ENCODE measurements at places on chromosomes 13 and 19. TPM values are rescaled to one million over a fixed set of nuclear protein-coding genes. Genes with fewer than 3 reads are reported as not detected.
A peak's percentile ranks its signal among the peaks of the same experiment; 100 is the strongest.

The MAP1S gene
- 30.6 TPM for total RNA-seq

DNA sequence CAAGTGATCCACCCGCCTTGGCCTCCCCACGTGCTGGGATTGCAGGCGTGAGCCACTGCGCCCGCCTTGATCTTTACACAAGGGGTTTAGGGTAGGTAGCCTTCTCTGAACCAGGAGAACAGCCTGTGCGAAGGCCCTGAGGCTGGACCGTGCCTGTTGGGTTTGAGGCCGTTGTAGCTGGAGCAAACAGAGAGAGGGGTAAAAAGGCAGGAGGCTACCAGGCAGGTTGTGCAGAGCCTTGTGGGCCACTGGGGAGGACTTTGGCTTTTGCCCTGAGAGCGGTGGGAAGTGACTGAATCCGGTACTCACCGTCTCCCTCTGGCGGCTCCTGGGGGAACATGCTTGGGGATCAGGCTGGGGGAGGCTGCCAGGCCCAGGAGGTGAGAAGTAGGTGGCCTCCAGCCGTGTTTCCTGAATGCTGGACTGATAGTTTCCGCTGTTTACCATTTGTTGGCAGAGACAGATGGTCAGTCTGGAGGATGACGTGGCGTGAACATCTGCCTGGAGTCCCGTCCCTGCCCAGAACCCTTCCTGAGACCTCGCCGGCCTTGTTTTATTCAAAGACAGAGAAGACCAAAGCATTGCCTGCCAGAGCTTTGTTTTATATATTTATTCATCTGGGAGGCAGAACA, 24.6 kb downstream of the SPC24 start:
- H3K4me1 ChIP-seq = peaks cover 14% of the 10 kb centered on the region
- H3K36me3 ChIP-seq = no peaks in the 10 kb centered on the region
- H3K27ac ChIP-seq = peak overlapping the region; percentile 69

DNA sequence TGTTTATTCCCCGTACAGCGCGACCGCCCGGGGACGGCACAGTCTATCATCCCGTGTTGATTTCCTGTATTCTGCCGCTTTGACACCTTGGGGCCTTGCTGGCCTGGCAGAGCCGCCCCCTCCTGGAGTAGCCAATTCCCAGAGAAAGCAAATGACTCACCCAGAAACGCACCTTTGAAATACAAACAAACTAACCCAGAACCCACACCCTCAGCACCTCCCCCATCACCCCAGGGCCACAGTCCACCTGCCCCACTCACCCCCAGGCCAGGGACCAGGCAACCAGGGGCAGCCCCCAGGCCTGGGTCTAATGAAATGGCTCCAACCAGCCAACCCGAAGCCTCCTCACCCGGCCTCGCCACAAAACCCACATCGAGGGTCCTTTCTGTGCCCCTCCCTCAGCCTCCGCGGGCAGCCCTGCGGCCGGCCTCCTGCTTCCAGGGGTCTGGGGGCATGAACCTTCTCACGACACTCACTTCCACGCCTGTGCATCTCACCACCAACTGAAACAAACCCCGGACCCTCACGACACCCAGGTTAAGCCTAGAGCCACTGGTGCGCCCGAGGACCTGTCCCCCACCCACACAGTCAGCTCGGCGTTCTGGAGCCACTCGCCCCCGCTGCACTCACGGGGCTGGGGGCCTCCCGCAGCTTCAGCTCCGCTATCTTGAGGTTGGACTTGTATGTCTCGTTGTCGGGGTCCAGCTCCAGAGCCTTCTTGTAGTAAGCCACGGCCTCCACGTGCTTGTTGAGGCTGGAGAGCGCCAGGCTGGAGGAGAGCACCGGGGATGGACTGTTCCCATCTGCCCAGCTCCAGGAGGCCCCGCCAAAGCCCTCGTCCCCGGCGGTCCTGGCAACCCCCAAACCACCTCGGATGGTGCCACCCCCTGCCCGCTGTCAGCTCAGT, 20.9 kb downstream of the SGTA start:
- H3K27me3 ChIP-seq = no peaks in the 10 kb centered on the region
- H3K36me3 ChIP-seq = peaks cover 4% of the 10 kb centered on the region
- no peak overlapping the region for H3K27ac ChIP-seq
- no peaks in the 10 kb centered on the region for H3K4me1 ChIP-seq
- no peak overlapping the region for H3K4me3 ChIP-seq

The POSTN gene
- total RNA-seq = 33.7 TPM

The ODAD3 gene
- total RNA-seq = not detected

The FAM187B gene
- total RNA-seq = not detected

The PSPN gene
- total RNA-seq = 4.3 TPM

DNA sequence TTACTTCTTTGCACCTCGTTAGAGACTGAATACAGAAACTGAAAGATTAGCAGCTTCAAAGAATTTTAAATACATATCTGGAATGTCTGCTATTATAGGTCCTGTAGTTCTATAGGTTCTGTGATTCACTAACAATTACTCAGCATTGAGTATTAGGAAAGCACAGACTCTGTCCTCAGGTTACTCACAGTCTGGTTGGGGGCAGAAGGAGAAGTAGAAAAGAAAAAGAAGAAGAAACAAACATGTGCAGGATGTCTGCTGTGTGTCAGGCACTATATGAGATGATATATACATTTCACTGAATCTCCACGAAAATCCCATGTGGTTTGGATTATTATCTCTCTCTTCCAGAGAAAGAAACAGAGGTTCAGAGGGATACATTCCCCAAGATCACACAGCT, 40.1 kb downstream of the SERTM1 start:
- H3K4me3 ChIP-seq = no peak overlapping the region
- no peaks in the 10 kb centered on the region for H3K4me1 ChIP-seq
- no peak overlapping the region for H3K27ac ChIP-seq
- no peaks in the 10 kb centered on the region for H3K36me3 ChIP-seq
- no peaks in the 10 kb centered on the region for H3K27me3 ChIP-seq
